Esophagus squamous epithelium (tissue), 5 donors: ENCODE measurements at places on chromosomes 11 and 22.

GRCh38 chr22:25839755-25840154 lies 97.8 kb downstream of the MYO18B start:
- no peak for DNase-seq

- DNase-seq = no peak
Observed at GRCh38 chr11:10380921-10381320, 74.1 kb upstream of the AMPD3 start.

DNA sequence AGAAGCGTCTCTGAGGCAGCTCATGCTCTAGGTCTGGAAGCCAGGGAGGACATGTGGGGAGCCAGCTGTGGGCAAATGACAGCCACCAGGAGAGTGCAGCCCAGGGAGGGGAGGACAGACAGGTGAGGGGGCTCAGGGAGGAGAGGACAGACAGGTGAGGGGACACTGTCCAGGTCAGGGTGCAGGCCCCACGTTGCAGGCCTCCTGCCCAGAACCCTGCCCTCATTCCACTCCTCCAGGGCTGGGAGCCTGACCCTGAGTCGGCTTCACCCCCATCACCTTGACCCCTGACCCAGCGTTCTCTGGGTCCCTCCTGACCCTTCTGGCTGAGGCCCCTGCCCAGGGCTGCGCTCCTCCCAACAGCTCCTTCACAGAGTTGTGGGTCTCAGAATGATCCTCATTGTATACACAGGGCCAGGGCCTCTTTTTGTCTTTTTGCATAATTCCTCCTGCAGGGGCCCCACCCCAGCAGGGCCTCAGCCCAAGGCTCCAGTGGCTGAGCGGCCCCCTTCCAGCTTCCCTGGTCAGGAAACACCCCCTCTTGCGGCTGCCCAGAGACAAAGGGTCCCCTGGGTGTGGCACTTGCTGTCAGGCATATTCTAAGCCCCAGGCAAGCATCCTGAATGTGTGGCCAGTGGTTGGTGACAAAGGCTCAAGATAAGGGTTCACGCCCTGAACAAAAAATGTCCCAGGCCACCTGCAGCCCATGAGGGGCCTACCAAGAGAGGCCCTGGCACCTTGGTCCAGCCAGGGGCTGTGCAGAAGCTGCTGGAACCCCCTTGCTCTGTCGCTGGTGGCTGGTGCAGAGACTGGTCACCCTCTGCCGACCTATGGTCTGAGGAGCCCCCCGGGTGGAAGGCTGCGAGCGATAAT lies 853.0 kb downstream of the BRD1 start:
- no peak for DNase-seq

DNA sequence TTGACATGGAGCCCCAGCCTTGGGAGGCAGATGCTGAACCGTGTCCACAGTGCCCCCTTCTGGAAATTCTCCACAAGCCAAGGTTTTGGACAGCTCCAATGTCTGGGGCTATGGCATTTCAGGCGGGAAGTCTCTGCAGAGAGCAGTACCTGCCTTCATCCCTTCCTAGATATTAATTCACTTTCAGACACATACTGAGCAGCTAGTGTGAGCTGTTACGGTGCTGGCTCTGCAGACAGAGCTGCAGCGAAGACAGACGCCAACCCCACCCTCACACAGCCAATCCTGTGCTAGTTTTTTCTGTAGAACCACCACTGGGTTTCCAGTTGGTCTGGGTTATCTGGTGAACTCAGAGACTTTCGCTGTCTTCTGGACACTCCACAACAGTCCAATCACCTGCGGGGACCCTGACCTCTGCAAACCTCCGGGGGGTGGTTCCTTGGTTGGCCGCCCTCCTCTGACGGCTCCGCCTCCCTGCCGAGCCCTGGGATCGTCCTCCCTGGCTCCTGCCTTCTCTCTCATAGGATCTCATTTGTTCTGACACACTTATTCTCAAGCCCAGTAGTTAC lies 9.1 kb downstream of the LMF2 start:
- no peak for DNase-seq

DNA sequence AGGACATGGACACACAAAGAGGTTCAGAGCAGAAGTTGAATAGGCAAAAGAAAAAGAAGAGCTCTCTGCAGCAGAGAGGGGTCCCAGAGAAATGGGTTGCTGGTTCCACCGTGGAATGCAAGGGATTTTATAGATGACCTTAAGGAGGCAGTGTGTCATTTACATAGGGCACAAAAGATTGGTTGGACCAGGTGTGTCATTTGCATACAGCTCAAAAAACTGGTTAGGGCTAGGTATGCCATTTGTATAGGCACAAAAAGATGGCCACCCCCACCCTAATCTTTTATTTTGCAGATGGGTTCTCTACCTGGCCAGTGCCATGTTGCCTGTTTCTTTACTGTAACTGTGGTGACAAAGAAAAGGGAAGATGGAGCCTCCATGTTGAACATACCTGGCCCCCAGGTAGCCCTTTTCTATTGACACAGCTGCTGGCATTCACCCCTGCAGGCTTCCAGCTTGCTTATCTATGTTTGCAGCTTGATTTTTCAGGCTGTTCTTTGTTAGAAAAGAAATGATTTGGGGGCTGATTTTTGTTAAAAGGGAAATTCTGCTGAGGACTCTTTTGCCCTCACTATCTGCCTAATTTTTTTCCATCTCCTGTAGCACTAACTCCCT lies 3.1 kb upstream of the CAVIN3 start:
- DNase-seq = no peak

- DNase-seq = no peak
Observed at GRCh38 chr11:104402812-104403521, 239.0 kb upstream of the PDGFD start.

DNA sequence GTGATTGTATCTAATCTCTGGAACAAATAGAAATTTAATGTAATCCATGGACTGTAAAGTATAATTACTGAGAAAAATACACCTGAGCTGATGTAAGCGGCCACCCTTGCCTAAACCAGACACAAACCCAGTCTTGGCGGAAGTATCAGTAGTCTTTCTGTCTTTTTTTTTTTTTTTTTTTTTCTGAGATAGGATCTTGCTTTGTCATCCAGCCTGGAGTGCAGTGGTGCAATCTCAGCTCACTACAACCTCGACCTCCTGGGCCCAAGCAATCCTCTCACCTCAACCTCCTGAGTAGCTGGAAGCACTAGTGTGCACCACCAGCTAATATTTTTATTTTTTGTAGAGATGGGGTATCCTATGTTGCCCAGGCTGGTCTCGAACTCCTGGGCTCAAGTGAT lies 5.5 kb upstream of the CXCR5 start:
- no peak for DNase-seq

DNA sequence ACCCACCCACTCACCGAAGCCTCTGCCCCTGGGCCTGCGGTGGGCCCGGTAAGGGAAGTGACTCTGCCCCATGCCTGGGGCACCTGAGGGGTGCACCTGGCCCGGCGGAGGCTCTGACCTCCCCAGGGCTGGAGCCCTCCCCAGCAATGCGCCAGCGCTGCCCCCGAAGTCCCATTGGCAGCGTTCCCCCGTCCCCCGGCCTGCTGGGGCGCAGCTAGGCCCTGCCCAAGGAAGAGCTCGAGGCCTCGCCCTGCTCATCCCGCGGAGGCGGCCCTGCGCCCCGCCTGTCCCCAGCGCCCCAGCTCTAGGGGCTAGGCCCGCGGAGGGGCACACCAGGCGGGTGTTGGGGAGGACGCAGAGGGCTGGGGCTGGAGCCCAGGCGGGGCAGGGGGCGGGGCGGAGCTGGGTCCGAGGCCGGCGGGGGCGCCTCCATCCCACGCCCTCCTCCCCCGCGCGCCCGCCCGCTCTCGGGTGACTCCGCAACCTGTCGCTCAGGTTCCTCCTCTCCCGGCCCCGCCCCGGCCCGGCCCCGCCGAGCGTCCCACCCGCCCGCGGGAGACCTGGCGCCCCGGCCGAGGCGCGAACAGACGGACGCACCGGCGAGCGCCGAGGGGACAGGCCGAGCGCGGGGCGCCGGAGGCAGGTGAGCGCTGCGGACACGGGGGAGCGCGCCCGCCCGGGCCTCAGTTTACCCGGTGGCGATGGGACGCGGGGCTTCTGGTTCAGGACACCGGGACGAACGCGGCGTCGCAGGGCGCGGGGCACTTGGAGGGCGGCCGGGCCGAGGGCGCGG lies at the start of gene EPS8L2:
Gene EPS8L2, plus strand, starts transcription at position 586 of the 793 bp plus-strand sequence. CDS start 3,177 bp downstream, outside the sequence.
- no peak for DNase-seq

DNA sequence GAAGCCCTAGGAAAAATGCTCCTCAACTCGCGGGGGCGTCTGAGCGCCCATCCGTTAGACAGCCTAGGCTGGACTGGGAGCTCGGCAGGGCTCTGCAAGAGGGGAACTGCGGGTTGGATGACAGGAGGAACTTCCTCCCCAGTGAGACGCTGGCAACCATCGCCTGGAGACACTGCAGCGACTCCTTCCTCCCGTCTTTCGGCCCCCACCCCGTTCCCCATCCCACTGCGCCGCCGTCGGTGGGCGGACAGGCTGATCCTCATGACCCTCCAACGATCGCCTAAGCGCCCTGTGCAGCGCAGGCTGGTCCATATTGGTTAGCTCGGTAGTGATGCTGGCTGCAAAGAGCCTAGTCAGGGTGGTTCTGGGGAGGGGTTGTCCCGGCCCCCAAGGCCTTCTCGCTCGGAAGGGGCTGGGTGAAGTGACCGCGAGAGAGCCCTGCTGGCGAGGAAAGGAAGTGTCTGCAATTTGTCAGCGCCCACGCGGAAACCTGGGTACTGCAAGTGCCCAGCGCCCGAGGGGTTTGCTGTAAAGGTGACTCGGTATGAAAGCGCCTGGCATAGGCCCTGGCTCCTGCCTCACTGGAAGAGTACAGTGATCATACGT lies 638 bp downstream of the NRGN start:
- no peak for DNase-seq

GRCh38 chr11:134037046-134037908 lies 31.6 kb upstream of the JAM3 start:
- DNase-seq = no peak

GRCh38 chr22:18994701-18995326 lies 58.7 kb upstream of the PRODH start:
- DNase-seq = no peak

DNA sequence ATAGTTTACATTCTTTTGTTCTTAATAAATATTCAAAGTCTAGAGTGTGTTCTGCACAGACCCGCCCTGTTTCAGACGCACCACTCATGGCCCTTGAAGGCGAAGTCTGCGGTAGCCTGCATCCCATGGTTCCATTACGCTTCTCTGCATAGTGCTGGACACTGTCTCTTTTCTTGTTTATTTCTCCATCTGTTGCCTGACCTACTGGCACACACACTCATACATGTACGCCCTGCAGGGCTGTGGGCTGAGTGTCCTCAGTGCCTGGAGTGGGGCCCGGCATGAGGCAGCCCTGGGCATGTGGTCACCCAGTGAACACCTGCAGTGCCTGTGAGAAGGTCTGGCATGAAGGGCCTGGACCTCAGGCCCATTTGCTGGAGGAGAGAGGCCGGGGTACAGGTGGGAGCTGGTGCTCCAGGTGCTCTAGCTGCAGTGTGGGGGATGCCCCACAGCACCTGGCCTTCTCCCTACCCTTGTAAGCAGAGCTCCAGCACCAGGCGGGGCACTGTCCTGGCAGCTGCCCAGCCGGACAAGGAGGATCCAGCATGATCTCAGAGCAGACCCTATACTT lies 404.1 kb downstream of the TBC1D22A start:
- no peak for DNase-seq

DNA sequence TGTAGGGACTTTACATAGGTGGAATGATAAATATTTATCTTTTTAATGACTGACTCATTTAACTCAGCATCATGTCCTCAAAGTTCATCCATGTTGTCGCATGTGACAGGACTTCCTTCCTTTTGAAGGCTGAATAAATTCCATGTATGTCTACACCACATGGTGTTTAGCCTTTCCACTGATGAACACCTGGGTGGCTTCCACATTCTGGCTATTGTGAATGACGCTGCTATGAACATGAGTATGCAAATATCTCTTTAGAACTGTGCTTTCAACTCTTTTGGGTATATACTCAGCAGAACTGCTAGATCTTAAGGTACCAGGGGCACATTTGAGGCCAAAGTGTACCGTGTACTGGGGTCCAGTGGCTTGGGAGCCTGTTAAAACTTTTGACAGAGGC lies 24.1 kb downstream of the LARGE1 start:
- DNase-seq = no peak

DNA sequence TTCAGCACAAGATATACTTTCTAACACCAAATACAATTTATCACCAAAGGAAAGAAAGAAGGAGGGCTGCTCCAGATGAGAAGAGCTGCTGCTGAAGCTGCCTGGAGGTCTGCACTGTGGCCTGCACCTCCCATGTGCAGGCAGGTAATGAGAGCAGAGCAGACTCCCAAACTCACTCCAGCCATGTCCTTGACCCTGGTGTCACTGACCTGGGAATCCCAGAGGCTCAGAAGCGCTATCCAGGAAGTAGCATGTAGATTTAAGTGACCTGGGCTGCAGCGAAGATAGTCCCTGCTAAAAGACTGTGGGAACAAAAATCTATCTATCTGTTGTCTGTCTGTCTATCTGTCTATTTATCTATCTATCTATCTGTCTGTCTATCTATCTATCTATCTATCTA lies 816.3 kb downstream of the OPCML start:
- DNase-seq = no peak

DNA sequence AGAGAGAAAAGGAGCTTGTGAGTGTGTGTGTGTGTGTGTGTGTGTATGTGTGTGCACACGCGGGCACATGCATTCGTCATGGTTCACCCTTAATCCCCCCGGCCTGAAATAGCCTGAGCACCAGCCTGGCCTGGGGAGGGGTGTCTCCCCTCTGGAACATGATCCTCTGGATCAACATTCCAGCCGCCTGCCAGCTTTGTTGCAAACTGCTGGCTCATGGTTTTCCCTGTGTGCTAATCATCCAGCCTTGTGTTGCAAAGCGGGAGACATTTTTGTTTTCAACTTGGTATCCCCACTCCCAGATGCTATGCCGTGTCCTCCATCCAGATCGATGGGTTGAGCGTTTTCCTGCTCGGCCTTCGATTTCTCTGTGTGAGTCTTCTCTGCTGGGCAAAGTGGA lies 94.3 kb downstream of the FEZ1 start:
- no peak for DNase-seq

DNA sequence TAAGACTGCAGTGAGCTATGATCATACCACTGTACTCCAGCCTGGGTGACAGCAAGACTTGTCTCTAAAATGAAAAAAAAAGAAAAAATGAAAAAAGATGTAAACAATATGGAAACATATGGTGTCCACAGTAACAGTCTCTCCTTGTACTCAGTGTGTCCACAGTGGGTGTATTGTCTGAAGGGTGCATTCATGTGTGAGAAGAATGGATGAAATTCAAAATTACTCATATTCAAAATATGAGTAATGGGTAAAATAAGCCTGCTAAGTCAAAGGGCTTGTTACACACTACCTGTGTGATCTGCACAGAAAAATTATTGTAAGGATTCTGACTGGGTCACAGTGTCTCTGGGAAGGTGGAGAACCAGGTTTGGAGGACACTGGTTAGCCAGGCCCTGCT lies 26.9 kb downstream of the PPFIA1 start:
- no peak for DNase-seq

- DNase-seq = no peak
Observed at GRCh38 chr22:32222991-32223390, 18.1 kb upstream of the RFPL2 start.

GRCh38 chr11:134486106-134486505 lies 74.1 kb upstream of the B3GAT1 start:
- DNase-seq = no peak
